Psoas muscle (tissue), 8 donors: ENCODE measurements at places on chromosomes 1 and 21. TPM values are rescaled to one million over a fixed set of nuclear protein-coding genes. Genes with fewer than 3 reads are reported as not detected.

NT5C1A gene
- total RNA-seq: 66.6 TPM

HAO2 gene
- total RNA-seq: not detected

SOX13 gene
- total RNA-seq: 19.6 TPM

TFAP2E gene
- not detected for total RNA-seq

TEDDM1 gene
- total RNA-seq: not detected

ZNF683 gene
- not detected for total RNA-seq

OLIG2 gene
- 0.08 TPM for total RNA-seq

SETD4 gene
- total RNA-seq: 12.1 TPM

HPCAL4 gene
- 3.2 TPM for total RNA-seq

SPRR2G gene
- total RNA-seq: not detected

CFHR3 gene
- total RNA-seq: not detected

ADAMTSL4 gene
- total RNA-seq: 17.1 TPM

ZNF684 gene
- 1.0 TPM for total RNA-seq

ERICH3 gene
- not detected for total RNA-seq

PLA2G2D gene
- total RNA-seq: not detected

SPATA46 gene
- total RNA-seq: not detected

SLC44A5 gene
- total RNA-seq: 0.06 TPM

LTN1 gene
- total RNA-seq: 17.8 TPM

RPTN gene
- not detected for total RNA-seq

PTGFRN gene
- 2.3 TPM for total RNA-seq

ST6GALNAC5 gene
- 0.07 TPM for total RNA-seq

DMRTA2 gene
- not detected for total RNA-seq

TDRD5 gene
- not detected for total RNA-seq

CELA3B gene
- not detected for total RNA-seq

CLCA4 gene
- not detected for total RNA-seq

TNNI3K gene
- 1.2 TPM for total RNA-seq

ATP8B2 gene
- 3.9 TPM for total RNA-seq

GBP1 gene
- 4.1 TPM for total RNA-seq
